ENCODE measurements at places on chromosomes 2 and 18.

GRCh38 chr18:51133580-51134160, 63.8 kb downstream of the MEX3C start:
- DNase-seq, result no peak

DNA sequence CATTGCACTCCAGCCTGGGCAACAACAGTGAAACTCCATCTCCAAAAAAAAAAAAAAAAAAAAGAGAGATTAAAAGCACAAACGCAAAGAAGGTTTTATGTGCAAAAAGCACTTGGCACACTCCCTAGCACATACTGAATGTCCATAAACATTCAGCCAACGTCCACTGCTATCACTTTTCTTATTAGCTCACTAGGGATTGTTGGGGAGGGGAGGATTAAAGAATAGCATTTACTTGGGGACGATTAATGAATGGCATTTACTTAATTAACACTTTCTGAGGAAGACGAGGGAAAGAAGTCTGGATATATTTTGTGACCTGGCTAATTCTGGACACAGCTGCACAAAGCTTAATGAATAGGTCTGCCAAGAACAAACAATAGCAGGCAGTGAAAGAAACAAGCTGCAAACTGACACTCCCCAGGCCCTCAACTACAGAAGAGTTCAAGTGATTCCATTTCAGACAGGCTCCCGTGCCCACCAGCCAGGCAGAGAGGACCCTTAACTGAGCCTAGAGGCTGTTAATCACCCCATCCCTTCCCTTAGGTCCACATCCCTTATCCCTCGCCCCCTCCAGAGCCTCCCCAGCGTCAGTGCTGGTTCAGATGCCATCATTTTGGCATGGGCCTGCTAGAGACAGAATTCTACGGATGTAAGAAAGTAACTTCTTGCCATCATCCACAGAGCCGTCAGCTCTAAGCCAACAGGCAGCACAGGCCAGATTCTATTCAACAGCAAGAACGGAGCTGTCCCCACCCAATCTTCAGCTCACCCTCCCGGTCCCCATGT, 7.4 kb downstream of the CYB5A start:
- no peak for DNase-seq

DNA sequence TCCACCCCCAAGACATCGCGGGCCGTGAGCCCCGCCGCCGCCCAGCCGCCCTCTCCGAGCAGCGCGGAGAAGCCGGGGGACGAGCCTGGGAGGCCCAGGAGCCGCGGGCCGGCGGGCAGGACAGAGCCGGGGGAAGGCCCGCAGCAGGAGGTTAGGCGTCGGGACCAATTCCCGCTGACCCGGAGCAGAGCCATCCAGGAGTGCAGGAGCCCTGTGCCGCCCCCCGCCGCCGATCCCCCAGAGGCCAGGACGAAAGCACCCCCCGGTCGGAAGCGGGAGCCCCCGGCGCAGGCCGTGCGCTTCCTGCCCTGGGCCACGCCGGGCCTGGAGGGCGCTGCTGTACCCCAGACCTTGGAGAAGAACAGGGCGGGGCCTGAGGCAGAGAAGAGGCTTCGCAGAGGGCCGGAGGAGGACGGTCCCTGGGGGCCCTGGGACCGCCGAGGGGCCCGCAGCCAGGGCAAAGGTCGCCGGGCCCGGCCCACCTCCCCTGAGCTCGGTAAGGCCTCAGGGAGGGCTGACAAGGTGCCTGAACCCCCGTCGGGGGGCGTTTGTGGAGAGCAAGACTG, 14.2 kb downstream of the SPEG start:
- no peak for DNase-seq

DNA sequence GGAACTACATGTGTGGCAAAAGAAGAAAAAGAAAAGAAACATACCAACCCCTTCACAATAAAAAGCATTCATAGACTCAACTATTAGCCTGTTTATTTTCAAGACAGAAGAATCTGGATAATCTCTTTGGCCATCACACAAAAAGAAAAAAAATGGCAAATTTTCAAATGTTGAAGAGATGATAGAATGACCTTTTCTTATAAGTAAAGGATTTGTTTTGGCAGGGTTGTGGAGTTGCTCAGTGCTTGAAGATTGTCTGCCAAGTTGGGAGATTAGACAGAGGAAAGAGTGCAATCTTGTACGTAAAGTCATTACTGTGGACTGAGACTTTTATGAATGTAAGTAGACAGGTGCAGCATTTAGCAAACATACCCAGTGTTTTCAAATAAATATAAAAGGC, 18.5 kb upstream of the FAM171B start:
- DNase-seq, result no peak

GRCh38 chr2:236876642-236877041, 209.0 kb upstream of the COPS8 start:
- DNase-seq, result no peak

DNA sequence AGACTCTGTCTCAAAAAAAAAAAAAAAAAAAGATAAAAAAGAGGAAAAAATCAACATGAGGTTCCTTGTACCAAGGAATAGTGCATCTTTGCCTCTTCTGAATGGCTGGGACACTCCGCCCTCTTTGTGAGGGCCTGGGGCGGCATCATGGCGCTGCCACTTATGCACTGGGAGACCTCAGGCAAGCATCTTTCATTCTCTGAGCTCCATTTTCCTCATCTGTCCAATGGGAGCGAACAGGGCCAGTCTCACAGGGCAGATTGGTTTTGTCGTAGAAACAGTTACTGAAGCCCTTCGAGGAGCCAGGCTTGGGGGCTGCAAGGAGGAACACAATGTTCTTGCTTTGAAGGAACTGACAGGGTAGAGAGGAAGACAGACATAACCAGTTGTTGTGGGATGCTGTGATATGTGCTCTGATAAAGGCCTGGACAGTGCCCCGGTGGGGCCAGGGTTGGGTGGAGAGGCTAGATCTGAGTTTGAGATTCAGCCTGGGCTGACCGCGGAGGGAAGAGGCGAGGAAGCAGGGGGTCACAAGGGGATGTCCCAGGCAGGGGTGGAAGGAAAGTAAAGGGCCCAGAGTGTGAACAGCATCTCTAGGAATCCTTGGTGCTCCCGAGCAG, 14.1 kb downstream of the ZFP36L2 start:
- DNase-seq, result no peak

DNA sequence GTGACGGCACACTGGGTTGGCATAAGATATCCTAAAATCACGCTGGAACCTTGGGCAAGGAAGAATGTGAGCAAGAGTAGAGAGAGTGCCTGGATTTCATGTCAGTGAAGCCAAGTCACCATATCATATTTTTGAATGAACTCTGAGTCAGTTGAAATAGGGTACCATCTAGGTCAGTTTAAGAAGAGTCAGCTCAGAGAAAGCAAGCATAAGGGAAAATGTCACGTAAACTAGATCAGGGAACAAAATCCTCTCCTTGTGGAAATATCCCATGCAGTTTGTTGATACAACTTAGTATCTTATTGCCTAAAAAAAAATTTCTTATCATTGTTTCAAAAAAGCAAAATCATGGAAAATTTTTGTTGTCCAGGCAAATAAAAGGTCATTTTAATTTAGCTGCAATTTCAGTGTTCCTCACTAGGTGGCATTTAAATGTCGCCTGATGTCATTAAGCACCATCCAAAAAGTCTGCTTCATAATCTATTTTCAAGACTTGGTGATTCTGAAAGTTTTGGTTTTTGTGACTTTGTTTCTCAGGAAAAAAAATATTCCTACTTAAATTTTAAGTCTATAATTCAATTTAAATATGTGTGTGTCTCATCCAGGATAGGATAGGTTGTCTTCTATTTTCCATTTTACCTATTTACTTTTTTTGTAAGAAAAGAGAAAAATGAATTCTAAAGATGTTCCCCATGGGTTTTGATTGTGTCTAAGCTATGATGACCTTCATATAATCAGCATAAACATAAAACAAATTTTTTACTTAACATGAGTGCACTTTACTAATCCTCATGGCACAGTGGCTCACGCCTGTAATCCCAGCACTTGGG, 19.6 kb downstream of the RSAD2 start:
- no peak for DNase-seq

DNA sequence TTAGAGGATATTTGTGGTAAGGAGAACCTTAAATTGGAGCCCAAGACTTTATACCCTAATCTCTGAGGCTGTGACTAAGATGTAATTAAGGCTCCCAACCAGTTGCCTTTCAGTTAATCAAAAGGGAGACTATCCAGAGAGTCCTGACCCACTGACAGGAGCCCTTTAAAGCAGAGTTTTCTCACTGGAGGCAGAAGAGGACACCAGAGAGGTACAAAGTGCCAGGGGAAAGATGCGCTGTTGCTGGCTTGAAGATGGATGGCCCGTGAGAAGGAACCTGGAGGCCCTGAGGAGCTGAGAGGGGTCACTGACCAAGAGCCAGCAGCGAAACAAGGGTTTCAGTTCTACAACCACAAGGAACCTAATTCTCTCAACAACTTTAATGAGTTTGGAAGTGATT, 137.3 kb downstream of the TMEM131 start:
- DNase-seq, result no peak

GRCh38 chr2:54557601-54558187, 101.6 kb downstream of the SPTBN1 start:
- peak; percentile 69 for DNase-seq

DNA sequence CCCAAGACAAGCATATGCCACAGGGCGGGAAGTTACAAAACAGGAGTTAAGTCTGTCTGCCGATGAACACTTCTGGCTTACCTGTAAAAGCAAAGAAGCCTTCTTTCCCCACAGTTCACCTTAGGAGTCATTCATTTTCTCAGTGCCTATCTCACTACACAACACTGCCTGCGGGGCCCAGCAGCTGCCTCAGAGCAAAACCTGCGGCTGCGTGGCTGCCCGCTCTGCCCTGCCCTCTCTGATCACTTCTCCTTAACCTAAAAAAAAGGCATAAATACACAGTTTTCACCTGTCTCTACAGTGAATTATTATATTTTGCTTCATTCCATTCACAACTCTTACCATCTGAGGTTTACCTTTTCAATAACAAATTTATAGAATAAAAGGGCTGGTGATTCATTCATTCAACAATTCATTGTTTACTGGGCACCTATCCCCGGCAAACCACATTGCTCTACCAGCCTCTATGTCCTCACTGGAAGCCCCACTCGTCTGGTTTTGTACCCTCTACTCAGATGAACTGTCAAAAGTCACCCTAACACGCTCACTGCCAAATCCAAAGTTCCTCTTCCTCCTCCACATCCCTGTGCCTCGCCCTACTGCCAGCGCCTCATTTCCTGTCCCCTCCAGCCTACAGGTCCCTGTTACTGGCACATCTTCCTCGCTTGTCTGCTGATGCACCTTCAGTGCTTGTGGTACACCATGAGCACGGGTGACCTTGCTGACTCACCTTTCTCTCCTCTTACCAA, 31.4 kb downstream of the AFG3L2 start:
- no peak for DNase-seq

DNA sequence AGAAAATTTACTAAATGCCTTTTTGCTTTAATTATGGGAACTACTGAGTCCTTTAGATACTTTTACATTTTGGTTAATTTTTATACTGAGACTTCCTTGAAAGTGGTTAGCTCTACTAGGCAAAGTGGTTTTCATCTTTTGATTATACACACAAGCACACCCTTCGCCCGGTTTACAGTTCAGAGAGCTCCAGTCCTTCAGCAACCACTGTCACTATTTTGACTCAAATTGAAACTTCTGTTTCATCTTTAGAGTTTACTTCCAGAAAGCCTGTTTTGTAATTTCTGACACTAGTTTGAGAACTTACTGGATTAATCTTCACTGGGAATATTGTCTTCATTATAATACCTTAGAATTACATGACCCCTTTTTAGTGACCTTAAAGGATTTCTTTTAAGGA, 140.3 kb upstream of the FOSL2 start:
- DNase-seq, result peak; percentile 3

DNA sequence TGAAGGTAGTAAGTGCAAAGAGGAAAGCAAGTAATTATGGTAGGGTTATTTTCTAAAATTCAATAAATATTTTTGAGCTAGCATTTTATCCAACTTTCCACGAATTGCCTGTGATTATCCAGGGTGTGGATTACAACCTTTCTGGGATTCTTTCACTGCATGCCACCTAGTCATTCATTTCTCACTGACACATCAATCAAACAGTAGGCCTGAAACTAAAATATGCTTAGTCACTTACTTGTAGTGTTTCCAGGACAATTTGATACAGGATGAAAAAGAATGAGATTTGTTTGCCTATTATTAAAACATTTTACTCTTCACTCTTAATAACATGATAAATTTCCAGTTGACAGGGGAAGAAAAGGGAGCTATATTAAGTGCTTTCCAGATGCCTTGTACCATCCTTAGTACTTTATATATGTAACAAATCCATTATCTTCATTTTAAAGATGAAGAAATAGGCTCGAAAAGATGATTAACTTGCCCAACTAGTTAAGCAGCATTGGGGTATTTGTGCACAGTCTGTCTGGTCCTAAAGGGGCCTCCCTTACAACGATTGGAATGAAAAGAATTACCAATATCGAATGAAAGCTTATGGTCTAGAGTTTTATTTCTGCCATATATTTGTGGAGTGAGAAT, 70.4 kb downstream of the KCTD1 start:
- no peak for DNase-seq

DNA sequence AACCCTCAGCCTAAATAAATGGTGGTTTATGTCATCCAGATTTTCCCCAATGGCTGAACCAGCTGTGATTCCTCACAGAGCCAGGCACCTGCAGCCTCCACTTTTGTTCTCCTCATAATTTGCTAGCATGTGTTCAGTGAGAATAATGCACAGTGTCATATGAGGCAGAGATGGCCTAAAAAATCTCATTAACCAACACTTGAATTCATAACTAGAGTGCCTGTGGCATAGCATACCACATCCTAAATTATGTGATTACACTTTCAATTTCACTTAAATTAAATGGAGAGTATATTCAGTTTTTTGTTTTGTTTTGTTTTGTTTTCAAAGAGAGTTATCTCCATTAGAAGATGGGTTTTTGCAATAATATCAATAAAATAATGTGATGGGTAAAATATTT, 488.0 kb downstream of the CBLN2 start:
- no peak for DNase-seq

GRCh38 chr2:127052057-127052770, 54.7 kb downstream of the BIN1 start:
- DNase-seq, result no peak

DNA sequence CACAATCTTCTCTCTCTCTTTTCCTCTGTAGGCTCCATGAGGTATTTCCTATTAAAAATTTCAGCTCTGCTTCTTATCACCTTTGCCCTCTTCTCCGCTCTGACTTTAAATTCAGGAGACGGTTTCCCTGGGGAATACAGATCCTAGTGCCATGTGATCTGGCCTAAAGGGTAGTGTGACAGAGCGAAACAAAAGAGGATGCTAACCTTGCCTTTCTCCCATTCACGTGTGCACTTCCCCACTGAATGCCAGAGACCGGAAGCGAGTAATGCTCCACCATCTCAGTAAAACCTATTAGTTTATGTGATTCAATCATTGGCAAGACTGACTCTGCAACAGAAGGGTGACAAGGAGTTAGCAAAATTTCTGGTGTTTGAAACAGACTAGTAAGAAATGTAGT, 358.3 kb downstream of the ZNF521 start:
- no peak for DNase-seq

DNA sequence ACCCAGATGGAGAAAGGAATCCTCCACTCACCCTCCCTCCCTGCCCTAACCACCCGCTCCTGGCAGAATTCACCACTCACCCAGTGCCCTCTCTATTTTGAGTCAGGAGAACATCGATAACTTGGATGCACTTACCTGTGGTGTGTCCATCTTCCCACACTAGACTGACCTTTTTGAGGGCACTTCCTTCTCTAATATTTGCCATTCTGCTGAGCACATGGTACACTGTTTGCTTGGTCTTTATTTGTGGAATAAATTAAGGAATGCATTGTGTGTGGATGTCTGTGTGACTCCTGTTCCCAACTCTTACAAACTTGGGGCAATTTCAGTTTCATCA, 133.7 kb downstream of the ACKR3 start:
- DNase-seq, result no peak

All from stimulated activated CD4-positive, alpha-beta T cell treated with anti-CD3 and anti-CD28 coated beads, Interleukin-2, amount 100 ng/mL, for 4 hours (primary cell).